ENCODE measurements at places on chromosomes 4 and X. TPM values are rescaled to one million over a fixed set of nuclear protein-coding genes. Genes with fewer than 3 reads are reported as not detected.

GRCh38 chrX:121128925-121129877, 81.8 kb downstream of the GLUD2 start:
- no peak for DNase-seq

Gene FGA
- total RNA-seq = not detected

Gene SUPT20HL1
- under 0.01 TPM for total RNA-seq

- peak; percentile 49 for DNase-seq
Observed at GRCh38 chr4:173213296-173213695, 44.7 kb downstream of the GALNT7 start.

Gene SPP1
- total RNA-seq = not detected

DNA sequence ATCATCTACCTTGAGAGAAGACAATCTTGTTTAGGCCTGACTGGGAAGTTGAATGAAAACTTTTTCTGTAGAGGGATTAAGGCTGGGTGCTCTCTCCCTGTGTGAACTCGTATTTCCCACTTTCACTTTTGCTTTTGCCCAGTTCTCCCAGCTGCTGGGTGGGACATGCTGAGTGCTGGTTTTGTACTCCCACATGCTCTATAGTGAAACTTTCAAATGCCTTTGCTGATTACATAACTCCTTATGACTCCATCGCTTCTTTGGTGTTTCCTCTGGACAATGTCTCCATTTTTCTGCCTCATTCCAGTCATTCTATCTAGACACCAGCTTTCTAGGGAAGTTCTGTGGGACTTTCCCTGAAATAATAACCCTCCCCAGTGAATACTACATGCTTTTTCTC, 100.5 kb downstream of the CLNK start:
- peak; percentile 70 for DNase-seq

GRCh38 chrX:50691820-50692219, 122.2 kb downstream of the SHROOM4 start:
- peak; percentile 35 for DNase-seq

DNA sequence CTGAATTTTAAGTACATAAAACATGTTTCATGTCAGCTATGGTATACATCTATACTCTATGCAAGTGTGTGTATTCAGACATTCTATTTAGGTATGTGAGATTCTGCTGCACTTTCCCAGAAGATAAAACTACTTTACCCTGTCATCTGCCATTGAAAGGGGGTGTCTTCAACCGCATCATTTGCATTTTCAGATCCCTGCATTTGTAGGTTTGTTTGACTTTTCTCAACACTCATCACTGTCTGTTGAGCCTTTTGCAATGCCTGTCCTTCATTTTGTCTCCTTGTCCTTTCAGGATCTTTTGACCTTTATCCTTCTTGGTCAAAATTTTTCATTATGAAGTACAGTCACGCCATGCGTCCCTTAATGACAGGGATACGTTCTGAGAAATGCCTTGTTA, 103.5 kb downstream of the TMA16 start:
- no peak for DNase-seq

Gene RADX
- 1.7 TPM for total RNA-seq

DNA sequence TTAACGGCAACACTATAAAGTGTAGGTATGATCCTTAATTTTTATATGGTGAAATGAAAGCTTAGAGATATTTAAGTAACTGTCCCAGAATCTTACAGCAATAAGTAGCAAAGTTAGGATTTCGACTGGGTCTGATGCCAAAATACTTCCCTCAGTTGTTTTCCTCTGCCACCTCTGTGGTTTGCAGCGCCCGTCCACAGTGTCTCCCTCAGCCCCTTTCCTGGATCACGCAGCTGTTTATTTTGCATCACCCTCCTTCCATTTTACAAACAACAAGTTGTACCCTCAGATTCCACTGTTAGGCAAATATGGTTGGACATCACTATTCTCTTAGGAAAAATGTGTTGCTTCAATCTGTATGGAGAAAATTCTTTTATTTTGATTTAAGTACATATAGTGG, 56.1 kb downstream of the RAPGEF2 start:
- DNase-seq = no peak

DNA sequence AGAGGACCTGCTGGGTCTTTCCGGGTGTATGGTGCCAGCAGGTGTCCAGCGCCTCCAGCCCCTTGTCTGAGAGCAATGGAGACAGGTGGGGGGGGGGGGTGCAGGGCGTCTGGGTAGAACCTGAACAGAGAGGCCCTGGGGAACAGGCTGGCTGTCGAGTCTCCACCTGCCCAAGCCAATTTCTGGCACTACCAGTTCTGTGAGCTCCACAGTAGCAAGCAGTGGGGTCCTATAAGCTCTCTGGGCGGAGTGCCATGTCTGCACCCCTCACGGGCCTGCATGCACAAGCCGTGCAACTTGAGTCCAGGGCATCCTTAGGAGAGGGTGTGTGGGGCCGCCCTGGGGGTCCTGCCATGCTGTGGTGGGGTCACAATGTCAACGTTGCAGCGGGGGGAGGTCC, 10.1 kb upstream of the FGFR3 start:
- peak; percentile 73 for DNase-seq

GRCh38 chrX:129818123-129818522, 25.6 kb downstream of the ZDHHC9 start:
- no peak for DNase-seq

Gene MEPE
- total RNA-seq = not detected

DNA sequence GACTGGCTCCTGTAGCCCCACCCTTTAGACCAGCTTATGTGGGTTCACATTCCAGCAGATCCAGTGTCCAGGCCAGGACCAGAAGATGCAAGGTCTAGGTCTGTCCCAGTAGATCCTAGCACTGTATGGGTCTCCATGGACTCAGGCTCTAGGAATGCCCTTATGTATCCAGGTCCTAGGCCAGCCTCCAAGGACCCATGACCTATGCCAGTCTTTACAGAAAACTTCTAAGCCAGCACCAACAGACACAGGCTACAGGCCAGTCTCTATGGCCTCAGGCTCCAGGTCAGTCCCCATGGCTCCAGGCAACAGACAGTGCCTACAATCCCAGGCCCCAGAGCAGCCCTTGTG, 45.2 kb upstream of the MAGED4 start:
- no peak for DNase-seq

Gene FANCB
- total RNA-seq = 1.8 TPM

Gene GABRG1
- total RNA-seq = not detected

Gene DDIT4L
- total RNA-seq = 0.26 TPM

DNA sequence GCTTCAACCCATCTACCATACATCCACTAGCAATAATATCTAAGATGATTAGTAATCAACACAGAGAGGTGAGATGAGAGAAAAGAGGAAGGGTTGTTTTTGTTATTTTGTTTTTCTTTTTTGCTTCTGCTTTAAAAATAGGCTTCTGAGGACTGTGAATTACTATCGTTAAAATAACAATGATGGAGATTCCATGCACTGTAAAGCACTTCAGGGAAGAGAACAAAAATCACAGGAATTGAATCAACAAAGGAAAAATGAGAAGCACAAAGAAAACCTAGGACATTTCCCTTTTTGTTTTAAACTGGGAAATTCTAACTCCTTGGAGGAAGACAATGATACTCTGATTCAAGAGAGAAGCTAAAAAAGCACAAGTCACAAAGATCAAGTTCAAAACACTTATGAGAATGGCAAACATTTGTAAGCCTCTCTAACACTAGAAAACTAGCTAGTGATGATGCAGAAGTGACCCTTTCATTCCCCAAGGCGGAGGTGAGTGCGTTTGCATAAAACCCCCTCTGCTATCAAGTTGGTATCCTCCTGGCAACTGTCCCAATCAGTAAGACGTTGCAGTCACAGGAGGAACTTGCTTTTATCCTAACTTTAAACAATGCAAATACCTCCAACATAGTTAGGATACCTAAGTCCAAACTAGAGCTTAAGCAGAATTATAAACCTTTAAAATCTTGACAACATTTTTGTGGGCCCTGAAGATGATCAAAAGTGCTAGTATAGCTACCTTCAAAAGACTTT, 308.5 kb downstream of the CAMK2D start:
- DNase-seq = peak; percentile 72

DNA sequence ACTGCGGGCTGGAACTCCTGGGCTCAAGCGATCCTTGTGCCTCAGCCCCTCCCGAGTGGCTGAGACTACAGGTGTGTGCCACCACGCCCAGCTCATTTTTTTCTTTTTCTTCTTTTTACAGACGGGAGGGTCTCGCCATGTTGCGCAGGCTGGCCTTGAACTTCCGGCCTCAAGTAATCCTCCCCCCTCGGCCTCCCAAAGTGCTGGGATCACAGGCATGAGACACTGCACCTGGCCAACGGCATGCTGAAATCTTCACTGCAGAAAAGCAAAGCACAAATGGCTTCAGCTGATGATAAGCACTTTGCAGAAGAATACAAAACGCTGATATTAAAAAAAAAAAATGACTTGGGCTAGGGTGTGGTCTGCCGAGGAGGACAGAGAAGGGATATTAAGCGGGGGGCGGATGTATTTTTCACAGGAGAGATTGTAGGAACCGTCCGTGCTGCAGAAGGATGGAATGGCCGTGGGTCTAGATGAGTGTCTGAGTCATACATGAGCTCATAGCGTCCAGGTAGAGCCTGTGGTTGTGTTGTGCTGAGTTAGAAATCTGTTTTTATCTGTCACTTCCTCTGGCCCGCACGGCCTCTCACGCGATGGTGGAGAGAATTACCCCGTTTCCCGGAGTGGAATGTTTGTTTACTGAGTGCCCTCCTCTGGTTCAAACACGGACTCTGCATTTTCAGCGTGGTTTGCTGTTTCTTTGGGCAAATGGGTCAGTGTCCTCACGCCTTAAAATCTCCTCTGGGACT, 8.5 kb upstream of the AKAP17A start:
- DNase-seq = peak; percentile 70

DNA sequence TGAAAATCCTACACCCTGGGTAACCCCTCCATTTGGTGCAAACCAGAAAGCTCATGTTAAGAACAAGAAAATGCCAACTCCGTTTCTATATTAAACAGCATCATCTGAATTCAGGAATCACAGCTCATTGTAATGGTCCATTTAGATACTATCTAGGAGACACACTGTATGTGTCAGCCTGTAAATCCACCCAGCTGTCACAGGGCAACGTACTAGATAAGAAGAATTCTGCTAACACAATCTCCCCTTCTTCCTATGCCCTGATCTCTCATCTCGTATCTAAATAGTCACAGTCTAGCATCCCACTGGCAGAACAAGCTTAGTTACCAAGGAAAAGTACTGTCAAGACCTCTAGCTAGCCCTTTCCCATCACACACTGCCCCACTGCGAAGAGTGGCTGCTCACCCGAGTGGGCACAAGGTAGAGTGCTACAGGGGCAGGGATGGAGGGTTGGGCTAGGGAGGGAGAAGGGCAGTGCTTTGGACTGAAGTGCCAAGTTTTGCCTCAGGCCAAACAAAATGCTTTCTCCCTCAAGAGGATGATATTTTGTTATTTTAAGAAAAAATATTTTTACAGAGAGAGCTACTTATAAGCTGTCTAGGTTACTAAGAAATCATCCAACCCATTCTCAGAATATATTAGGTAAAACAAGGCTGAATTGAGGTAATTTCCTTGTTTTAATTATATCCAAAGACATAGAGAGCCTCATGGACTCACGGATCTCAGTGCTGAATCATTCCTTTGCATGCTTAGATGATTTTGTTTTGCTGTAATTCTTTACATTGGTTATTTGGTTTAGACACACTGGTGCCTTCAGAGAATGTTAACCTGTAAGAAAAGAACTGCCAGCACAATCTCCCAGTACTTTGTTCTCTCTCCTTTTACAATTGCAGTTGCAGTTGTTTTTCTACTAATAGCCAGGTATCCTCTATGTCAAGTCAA, 196.6 kb downstream of the PRDM5 start:
- no peak for DNase-seq

DNA sequence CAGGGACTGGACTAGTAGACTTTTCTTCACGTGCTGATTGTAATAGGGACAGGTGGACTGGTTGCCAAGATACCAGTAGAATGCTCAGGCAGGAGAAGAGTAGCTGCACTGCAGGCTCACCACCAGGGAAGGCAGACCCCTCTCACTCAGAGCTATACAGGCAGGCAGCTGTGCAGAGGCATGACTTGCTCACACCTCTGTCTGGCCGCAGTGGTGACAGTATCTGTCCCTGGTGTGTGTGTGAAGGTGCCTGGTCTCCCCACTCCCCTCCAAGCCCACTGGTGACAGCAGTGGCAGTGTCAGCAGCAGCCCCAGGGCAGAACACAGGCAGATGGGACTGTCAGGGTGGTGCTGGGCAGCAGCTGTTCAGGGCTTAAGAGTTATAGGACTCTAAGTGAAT, 140.7 kb downstream of the RPS6KA6 start:
- DNase-seq = no peak

Gene GABRA4
- not detected for total RNA-seq

- no peak for DNase-seq
Observed at GRCh38 chrX:79079477-79079876, 65.0 kb upstream of the GPR174 start.

DNA sequence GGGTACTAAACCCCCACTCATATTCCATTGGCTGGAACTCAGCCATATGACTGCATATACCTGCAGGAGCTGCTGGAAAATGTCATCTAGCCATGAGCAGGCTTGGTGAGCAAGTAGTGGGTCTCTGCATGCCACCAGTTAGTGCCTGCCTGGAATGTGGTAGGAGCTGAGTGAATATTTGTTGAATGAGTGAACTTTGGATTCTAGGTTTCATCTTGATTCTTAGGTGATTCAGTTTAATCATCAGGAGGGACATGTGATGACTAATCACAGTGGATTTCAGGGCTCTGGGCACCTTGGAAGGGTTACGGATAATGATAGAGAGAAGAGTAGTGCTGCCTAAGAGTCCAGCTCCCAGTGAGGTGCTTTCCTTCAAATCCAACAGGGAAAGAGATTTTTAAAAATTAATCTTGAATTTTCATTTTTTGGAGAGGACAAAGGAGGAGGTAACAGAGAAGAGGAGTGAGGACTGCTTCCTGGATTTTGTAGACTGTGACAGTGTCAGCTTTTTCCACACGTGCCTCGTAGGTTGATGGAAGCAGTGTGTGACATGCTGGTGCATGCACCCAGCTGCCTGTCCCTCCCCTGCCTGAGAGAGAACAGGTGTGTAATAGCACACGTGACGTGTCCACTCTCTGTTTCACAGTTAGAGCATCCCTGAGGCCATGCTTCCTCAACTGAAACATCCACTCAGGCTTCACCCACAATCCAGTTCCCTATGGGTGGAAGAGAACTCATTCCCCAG, 30.4 kb downstream of the NHS start:
- DNase-seq = peak; percentile 93

DNA sequence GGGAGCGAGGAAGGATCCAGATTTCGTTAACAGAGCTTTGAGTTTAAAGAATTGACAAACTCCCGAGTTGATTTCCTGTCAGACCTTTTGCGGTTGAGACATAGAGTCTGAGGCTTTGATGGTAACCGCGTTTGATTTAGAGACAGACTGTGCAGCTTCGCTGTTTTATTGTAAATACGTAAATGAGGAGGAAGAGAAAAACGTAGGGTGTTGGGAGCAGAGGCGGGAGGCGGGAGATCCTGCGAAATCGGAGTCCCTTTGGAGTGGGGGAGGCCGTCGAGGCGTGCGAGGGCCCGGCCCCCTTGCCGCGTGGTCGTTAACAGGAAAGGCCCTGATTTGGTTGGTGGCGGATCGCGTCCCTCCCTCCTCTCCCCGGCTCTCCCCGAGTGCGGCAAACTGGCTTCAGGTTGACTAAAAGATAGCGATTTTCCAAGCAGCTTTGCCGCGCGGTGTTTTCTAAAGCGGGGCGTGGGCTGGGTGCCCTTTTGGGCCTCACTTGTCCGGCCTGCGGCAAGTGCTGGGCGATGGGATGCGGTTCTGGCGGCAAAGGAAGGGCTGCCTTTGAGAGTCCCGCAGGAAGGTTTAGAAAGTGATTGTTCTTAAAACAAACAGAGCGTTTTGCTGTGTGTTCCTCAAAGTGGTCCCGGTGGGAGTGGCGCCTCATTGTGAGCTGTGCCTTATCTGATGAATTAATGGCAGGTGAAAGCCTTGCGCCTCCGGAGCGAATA, 857 bp downstream of the SCML1 start:
- peak; percentile 24 for DNase-seq
